NAMALWA (cell line): ENCODE measurements at places on chromosomes 16 and 17.

DNA sequence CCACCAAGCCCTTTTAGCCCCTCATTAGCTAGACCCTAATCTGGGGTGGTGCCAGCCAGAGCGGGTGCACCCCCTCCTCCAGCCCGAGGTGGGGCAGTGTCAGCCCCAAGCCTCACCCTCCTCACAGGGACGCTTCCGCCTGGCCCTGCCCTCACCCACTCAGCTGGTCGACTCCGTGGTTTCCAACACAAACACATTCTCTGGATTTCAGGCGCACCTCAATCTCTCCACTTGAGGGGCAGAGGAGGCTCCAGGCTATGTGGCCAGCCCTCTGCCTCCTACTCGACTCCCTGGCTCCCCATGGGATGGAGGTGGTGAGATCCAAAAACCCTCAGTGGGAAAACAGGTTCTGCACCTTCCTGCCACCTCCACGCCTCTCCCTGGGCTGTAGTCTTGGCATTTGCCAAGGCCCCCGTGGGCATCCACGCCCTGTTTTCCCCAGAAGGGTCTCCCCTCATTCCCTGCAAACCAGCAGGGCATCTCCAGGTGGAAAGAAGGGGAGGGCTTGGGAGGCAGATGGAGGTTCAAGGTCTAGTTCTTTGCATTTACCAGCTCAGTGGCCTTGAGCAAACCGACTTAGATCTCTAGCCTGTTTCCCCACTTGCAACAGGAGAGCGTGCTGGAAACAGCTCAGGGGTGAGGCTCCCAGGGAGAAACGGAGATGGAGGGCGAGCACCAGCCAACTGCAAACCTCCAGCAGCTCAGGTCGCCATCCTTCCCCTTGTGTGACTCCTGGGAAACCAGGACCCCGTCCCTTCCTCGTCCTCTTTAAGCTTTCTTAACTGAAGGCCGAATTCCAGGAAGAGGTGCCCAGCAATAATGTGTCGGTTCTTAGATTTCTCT, 1.7 kb downstream of the EMP2 start:
- no peak for DNase-seq

- no peak for DNase-seq
These were observed 14.1 kb downstream of the CFAP20 start for GRCh38 chr16:58114827-58115825.

DNA sequence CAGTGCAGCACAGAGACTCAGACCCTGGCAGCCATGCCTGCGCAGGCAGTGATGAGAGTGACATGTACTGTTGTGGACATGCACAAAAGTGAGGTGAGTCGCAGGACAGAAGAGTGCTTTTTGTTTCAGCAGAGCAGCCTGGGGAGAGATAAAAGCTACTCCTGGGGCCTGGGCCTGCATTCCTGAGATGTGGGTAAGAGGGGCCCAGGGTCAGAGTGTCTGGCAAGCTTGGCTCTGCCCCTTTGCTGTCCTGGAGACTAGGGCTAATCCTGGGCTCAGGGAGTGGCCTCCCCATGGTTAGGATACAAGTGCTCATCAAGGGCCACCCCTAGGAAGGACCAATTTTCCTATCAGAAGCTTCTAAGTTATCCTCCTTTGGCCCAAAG, 4.8 kb upstream of the ERBB2 start:
- no peak for DNase-seq

DNA sequence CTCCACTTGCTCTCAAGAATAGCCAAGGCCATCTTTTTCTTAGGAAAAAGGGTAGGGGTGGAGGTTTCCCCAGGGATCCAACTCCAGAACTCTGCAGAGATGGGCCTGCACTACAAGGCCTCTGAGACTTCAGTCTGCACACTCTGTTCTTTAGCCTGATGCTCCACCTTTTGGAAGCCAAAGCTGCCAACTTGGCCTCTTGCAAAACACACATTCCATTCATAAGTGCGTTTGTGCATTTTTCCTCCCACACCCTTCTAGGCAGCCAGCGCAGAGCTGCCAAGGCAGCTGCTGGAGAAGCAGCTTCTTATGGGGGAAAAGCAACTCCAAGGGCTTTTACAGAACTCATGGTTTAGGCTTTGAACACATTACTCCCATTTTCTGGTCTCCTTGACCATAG, 45.3 kb downstream of the REXO5 start:
- no peak for DNase-seq

- DNase-seq: peak; percentile 72
These were observed 11.5 kb upstream of the ZC3H18 start for GRCh38 chr16:88558457-88559442.

GRCh38 chr16:88345721-88346560, 36.8 kb upstream of the ZNF469 start:
- DNase-seq: no peak

DNA sequence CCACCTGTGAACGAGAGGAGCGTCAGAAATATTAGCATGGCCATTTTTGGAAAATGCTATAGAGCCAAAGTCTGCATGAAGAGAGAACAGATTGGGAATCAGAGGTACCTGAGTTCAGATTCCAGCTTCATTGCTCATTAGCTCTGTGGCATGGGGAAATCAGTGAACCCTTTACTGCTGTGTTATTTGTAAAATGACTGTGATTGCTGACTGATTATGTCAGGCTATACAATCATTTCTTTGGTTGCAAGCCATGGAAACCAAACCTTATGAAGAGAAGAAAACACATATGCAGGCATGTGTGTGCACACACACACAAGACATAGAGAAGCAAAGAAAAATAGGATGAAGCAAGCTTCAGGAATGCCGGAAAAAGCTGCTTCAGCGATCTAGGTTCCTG, 101.4 kb upstream of the HSBP1 start:
- no peak for DNase-seq

DNA sequence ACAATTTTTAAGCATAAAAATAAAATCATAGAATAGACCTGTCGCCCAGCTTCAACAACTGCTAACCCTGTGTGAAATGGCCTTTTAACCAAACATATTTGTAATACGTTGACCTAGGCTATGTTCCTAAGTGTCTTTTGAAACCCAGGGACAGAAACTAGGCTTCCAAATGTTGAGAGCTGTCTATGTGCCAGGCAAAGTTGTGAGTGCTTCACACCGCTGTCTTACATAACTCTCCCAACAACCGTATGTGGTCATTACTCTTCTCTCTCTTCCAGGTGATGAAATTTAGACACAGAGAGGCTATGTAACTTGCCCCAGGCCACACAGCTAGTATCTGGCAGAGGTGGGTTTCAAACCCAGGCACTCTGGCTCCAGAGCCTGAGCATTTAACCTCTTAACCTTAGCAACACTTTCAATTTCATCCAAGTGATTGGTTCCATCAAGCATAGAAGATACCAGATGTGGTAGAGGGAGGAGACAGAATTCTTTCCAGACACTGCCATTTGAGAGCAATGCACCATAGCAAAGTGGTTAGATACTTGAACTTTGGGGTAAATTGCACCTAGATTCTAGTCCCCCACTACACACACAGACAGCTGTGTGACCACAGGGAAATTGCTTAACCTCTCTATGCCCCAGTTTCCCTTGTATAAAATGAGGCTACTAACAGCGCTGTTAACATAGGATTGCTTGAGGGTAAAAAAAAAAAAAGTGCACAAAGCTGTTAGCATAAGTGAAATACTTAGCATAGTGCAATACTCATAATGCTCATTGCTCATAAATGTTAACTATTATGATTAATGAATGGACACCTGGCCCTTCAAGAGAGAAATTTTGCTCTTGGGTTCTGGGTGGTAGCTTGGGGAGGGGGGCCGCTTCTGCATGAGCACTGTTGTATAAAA, 160.6 kb downstream of the IRX3 start:
- no peak for DNase-seq

DNA sequence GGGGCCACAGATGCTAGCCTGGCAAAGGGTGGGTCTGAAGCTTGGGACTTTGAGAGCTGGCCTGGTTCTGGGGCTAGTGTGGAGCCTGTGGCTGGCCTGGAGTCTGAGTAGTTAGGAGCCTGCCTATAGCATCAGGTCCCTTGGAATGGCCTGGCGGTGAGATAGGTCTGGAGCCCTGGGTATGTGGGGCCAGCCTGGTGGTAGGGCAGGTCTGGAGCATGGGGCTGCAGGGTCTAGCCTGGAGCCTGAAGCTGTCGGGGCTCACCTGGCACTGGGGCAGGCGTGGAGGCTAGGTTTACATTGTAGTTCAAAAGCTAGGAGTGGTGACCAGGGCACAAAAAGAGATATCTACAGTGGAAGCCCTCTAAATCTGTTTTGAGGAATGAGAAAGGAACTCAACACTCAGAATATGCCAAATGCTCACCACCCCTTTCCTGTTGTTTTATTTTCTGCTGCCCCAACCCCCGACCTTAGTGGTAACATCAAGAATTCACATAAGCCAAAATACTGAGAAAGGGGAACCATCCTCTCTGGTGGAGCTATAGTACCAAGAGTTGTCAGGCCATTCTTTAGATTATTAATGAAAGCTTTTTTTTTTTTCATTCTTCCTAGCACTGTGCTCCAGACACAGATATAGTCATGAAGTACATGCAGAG, 100.3 kb downstream of the TANC2 start:
- DNase-seq: no peak

DNA sequence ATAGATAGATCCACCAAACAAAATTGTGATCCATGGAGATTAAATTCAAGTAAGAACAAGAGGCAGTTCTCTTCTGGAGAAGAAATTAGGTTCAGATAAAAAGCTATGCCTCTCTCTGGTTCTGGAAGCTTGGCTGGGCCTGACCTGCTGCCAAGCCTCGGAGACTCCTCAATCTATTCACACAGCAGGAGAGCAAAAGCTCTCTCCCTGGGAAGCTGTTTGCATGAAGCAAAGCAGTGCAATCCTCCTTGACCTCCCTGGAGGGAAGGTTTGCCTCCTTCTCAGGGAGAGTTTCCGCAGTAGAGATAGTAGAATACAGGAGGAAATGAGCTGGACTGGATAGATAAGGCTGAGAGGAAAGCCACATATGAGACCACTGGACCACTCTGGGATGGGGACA, 78.1 kb upstream of the GNAO1 start:
- DNase-seq: no peak

- DNase-seq: no peak
These were observed 15.0 kb downstream of the CENPX start for GRCh38 chr17:82007495-82008257.

GRCh38 chr16:23900480-23901177, 64.8 kb downstream of the PRKCB start:
- DNase-seq: no peak

- DNase-seq: no peak
These were observed 11.0 kb upstream of the ZG16 start for GRCh38 chr16:29767062-29767461.

DNA sequence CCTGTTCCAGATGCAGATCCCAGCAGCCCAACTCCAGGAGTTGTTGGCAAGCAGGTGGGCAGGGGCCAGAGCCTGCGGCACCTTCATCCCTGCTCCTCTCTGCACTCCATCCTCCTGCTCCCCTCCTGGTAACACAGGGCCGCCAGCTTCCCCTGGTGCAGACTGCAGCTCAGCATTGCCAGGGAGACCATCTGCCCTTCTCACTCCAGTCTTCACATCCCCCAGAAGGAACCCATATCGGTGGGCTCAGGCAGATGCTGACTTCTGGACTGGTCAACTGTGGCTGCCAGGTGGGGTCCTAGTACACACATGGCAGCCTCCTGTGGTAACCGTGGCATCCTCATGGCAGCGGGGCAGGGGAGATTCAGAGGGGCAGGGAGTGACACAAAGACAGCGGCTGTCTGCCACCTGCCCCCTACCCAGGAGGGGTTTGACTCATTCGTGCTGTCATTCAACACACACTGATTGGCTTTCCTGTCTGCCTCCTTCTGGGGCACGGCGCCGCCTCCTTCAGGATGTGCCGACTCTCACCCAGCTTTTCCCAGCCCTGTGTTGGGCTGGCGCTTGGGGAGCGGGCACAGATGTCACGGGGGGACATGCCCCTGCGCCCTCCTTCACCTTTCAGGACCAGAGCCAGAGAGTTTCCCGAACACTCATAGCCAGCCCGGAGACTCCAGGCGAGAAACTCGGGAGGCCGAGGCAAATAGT, 120.9 kb downstream of the CMIP start:
- DNase-seq: no peak

GRCh38 chr16:77531752-77532151, 96.9 kb upstream of the ADAMTS18 start:
- no peak for DNase-seq

GRCh38 chr16:15754821-15755534, 101.8 kb downstream of the MYH11 start:
- DNase-seq: peak; percentile 24

GRCh38 chr17:79473876-79474440, 136.9 kb downstream of the RBFOX3 start:
- DNase-seq: no peak
